Activated CD8-positive, alpha-beta T cell treated with anti-CD3 and anti-CD28 coated beads, Interleukin-2, amount 10 ng/mL, durations not matched to agents 7 days and 5 days (primary cell): ENCODE measurements at places on chromosomes 3 and 15. TPM values are rescaled to one million over a fixed set of nuclear protein-coding genes. Genes with fewer than 3 reads are reported as not detected.
A peak's percentile ranks its signal among the peaks of the same experiment; 100 is the strongest.

- H3K27me3 ChIP-seq: no peaks in the 10 kb centered on the region
- DNase-seq: no peak
- H3K4me1 ChIP-seq: no peaks in the 10 kb centered on the region
- H3K36me3 ChIP-seq: peaks cover 2% of the 10 kb centered on the region
These were observed 111.7 kb upstream of the TP63 start for GRCh38 chr3:189519458-189519857.

Gene CX3CR1
- total RNA-seq: 0.95 TPM

DNA sequence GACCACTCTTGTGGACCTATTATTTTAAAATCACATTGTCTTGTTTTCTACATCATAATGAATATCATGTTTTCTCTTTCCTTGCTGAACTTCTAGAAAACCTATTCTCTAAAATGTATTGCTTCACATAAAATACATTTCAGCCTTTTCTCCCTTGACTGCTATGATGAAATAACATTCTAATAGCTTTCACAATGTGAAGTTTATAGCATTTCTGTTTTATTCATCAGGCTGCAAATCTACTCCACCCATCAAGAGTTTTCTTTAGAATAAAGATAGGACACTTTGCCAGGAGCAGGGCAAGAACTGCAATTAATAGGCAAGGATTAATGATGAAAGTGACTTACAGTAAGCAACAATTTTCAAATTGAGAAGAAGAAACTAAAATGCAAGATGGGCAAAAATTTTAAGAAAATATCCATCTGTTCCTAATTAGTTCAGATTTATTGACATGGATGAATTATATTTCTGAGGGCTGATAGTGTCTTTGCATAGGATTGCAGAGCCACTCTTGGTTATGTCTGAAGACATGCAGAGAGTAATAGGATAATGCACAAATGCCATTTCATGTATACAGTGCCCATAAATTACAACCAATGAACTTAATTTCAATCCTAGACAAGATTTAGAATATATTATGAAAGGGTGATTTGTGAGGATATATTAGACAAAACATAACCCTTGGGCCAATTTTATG lies 21.7 kb downstream of the LEKR1 start:
- H3K4me1 ChIP-seq: peaks cover 1% of the 10 kb centered on the region
- no peaks in the 10 kb centered on the region for H3K27me3 ChIP-seq
- no peaks in the 10 kb centered on the region for H3K36me3 ChIP-seq
- no peak for DNase-seq
- H3K4me3 ChIP-seq: no peak overlapping the region
- H3K27ac ChIP-seq: no peak overlapping the region

Gene PPP1R14D
- not detected for total RNA-seq

Gene ABI3BP
- 0.16 TPM for total RNA-seq

DNA sequence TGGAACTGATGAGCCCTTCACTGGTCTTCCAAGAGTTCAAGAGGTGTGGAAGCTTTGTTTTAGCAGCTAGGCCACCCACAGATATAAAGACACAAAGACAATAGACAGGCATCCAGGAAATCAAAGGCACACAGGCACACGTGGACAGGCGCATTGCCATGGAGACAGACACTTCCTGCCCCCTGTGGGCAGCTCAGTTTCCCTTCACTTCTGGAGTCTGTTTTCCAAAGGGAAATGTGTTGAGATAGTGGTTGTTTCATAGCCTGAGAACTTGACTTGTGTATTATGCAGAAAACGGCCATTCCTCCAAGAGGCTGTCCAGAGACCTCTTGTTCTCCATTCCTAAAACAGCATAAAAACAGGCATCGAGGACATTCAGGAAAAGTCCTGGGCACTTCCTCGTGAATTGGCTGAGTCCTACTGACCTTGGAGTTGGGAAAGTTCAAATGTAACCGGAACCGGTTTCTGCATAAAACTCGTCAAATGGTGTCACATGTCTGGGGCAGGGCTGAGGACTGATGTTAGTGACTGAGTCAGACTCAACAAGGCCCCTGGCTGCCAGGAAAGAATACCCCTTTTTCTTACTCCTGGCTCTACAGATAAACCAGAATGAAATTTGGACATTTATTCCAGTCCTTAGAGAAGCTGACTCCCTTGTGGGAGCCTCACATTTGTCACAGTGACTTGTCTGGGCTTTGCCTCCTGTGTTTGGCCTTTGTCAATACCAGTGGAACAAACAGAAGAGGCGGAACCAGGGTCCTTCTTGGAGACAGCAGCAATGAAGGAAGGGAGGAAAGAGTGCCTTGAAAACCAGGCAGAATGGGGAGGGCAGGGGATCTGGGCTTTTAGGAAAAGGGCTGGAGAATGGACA lies 1.3 kb downstream of the ALPK3 start:
- peaks cover 11% of the 10 kb centered on the region for H3K27me3 ChIP-seq
- H3K27ac ChIP-seq: peak overlapping the region; percentile 10
- DNase-seq: peak; percentile 39
- H3K4me3 ChIP-seq: no peak overlapping the region
- H3K4me1 ChIP-seq: peaks cover 13% of the 10 kb centered on the region

Gene ZNF774
- 1.6 TPM for total RNA-seq

- no peaks in the 10 kb centered on the region for H3K4me1 ChIP-seq
- no peaks in the 10 kb centered on the region for H3K27me3 ChIP-seq
- peaks cover 71% of the 10 kb centered on the region for H3K36me3 ChIP-seq
These were observed 44.2 kb downstream of the SGO1 start for GRCh38 chr3:20141851-20142250.

GRCh38 chr3:27220166-27220565 lies 149.0 kb downstream of the NEK10 start:
- H3K4me1 ChIP-seq: no peaks in the 10 kb centered on the region
- no peaks in the 10 kb centered on the region for H3K27me3 ChIP-seq
- DNase-seq: no peak
- no peak overlapping the region for H3K27ac ChIP-seq
- H3K4me3 ChIP-seq: no peak overlapping the region

DNA sequence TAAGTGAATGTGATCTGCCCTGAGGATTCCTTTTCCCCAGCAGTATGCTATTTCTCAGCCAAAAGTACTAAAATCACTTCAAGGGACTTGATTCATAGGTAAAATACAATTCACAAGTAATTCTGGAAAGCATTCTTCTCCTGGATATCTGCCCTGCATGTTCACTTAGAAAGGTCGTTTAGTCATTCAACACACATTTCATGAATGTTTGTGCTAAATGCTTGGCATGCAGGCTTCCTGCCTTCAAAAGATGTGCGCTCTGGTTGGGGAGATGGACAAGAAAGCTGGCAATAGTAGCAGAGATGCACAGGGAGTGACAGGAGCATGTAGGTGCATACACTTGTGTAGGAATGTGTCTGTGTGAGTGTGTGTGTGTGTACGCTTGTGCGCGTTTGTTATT lies 360.7 kb downstream of the PTPRG start:
- H3K36me3 ChIP-seq: no peaks in the 10 kb centered on the region
- H3K4me1 ChIP-seq: no peaks in the 10 kb centered on the region

DNA sequence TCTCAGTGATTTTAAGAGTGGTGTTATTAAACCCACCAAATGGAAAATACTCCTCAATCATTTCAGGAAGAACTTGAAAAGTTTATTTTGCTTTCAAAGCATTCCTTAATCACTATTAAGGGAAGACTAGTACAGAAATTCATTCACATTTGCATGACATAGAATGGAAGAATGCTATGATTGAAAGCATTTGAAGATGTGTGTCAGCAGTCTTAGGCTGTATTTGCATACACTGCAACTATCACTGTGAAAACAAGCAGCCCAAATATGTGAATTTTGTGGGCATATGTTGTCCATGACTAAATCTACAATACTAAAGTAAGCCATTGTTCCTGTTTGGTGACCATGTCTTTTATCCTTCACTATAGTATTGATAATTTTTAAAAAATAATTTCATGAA lies 95.8 kb downstream of the CNTN3 start:
- H3K27me3 ChIP-seq: no peaks in the 10 kb centered on the region
- H3K4me1 ChIP-seq: no peaks in the 10 kb centered on the region
- no peak overlapping the region for H3K4me3 ChIP-seq
- H3K36me3 ChIP-seq: no peaks in the 10 kb centered on the region
- H3K27ac ChIP-seq: no peak overlapping the region

GRCh38 chr3:45994419-45995235 lies 997 bp downstream of the FYCO1 start:
- H3K4me1 ChIP-seq: peaks cover 69% of the 10 kb centered on the region
- peaks cover 1% of the 10 kb centered on the region for H3K27me3 ChIP-seq
- peak; percentile 84 for DNase-seq
- H3K27ac ChIP-seq: peak overlapping the region; percentile 92
- H3K4me3 ChIP-seq: peak overlapping the region; percentile 87

GRCh38 chr3:35724106-35724505 lies 84.8 kb downstream of the ARPP21 start:
- H3K4me3 ChIP-seq: no peak overlapping the region
- no peak overlapping the region for H3K27ac ChIP-seq
- H3K4me1 ChIP-seq: no peaks in the 10 kb centered on the region
- no peaks in the 10 kb centered on the region for H3K36me3 ChIP-seq
- H3K27me3 ChIP-seq: no peaks in the 10 kb centered on the region
- no peak for DNase-seq

Gene GOLGA8N
- total RNA-seq: 32.0 TPM

DNA sequence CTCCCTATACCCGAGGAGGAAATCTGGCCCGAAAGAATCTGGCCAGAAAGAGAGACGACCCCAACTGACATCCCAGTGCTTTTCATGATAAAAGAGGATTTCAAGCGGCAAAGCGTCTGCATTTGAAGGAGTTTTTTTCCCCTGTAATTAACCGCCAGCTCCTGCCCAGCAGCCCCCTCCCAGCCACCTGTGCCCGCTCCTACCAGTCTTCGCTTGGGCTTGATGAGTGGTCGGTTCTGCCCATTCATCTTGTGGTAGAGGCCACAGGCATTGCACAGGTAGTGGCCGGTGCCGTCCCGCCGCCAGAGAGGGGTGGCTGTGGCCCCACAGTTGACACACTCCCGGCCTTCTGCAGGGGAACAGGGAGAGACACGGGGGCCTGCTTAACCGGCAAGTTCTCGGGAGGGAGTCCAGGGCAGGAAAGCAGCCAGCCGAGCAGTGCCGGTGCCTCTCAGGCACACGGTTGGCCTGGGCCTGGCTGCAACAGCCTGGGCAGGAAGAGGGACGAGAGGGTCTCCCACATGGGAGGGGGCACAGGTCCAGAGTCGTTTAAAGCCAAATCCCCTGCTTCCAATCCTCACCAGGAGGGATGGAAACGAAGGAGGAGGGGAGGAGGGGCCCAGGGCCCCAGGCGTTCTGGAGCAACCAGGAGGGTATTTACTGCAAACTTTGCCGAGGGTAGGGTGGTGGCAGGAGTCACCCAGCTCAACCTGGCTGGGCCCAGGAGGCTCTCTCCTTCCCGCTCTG lies 9.2 kb downstream of the GATA2 start:
- no peak for DNase-seq
- peaks cover 63% of the 10 kb centered on the region for H3K27me3 ChIP-seq
- H3K27ac ChIP-seq: no peak overlapping the region
- H3K4me3 ChIP-seq: no peak overlapping the region
- peaks cover 17% of the 10 kb centered on the region for H3K4me1 ChIP-seq

Gene TMEM207
- total RNA-seq: not detected

Gene KNG1
- total RNA-seq: not detected

GRCh38 chr3:159785273-159785708 lies 203.3 kb upstream of the IL12A start:
- no peak for DNase-seq
- H3K36me3 ChIP-seq: no peaks in the 10 kb centered on the region

Gene CHRNA5
- total RNA-seq: 2.1 TPM

GRCh38 chr3:190697901-190698300 lies 164.6 kb downstream of the GMNC start:
- H3K4me3 ChIP-seq: no peak overlapping the region
- no peak overlapping the region for H3K27ac ChIP-seq
- no peaks in the 10 kb centered on the region for H3K4me1 ChIP-seq
- no peaks in the 10 kb centered on the region for H3K36me3 ChIP-seq
- H3K27me3 ChIP-seq: peaks cover 17% of the 10 kb centered on the region
- no peak for DNase-seq
